Hepatic stellate cell (primary cell): ENCODE measurements at places on chromosomes 2 and 18.

- DNase-seq = no peak
Measured at GRCh38 chr2:54247115-54247514, 8.9 kb downstream of the TSPYL6 start.

DNA sequence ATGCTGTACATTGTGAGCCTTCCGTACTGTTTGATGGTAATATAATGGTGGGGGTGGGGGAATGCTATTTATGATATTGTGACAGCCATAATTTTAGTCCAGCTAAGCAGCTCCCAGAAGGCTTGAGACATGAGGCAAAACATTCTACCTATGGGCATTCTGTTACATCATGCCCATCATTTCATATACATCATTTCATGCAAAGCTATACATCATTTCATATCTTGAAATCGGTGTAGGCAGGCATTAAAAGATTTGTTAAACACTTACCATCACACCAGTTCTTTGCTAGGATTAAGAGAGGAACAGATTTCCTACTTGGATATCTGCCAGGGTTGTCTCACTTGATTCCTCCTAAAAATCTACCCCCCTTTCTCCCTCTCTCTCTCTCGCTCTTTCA, 84.5 kb downstream of the COL5A2 start:
- DNase-seq = no peak

- no peak for DNase-seq
Measured at GRCh38 chr2:218872645-218873358, 7.8 kb upstream of the WNT10A start.

DNA sequence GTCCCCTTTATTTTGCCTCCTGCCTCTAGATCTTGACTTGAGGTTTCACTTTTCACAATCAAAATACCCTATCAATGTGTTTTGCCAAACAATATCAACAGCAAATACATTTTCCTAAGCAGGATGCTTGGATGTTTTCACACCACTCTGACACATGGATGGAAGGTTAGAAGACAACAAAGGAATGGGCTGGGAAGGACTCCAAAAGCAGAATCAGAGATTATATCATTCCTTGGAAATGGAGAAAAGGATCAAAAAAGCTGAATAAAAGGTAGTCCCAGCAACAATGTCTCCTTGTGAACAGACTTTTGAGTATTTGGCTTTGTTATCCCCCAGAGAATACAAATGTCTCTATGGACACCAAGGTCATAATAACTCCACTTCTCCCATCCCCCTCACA, 170.8 kb downstream of the ETAA1 start:
- DNase-seq = no peak

DNA sequence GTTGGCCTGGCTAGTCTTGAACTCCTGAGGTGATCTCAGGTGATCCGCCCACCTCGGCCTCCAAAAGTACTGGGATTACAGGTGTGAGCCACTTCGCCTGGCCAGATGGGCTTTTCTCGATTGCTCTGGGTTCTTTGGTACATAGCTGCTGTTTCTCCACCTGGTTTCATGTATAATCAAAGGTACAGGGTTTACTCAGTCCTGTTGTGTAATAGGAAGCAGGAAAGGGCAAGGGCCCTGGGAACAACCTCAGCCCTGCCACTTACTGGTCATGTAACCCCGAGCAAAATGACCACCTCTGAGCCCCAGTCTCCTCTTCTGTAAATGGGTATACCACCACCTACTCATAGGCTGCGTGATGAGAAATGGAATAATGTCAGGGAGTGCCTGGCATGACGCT, 34.0 kb downstream of the RMC1 start:
- no peak for DNase-seq
